ENCODE measurements at places on chromosomes 3 and 15.

DNA sequence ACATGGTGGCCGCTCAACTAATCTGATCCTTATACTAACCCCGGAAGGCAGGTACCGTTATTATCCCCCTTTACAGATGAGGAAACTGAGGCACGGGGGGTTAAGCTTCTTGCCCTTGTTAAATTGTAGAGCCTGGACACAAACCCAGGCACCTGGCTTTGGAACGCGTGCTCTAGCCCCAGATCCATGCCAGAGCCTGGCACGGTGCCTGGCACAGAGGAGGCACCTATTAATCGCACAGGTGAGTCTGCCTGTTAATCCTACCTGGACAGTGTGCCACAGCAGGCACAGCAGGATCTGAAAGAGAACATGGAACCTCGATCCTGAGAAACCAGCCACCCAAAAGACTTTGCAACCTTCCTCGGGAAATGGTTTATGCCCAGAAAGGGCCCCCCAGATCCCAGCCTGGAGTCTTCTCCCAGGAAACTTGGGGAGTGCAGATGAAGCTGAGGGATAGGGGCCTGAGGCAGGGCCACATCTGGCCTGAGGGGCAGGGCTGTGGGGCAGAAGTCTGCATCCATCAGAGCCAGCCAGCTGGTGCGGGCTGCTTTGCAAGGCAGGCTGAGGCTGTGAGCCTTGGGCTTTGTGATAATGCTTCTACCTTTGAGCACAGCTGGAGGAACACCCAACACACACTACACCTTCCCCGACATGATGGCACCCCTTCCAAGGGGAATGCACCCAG lies 55.3 kb upstream of the SLC6A1 start:
- DNase-seq = no peak

DNA sequence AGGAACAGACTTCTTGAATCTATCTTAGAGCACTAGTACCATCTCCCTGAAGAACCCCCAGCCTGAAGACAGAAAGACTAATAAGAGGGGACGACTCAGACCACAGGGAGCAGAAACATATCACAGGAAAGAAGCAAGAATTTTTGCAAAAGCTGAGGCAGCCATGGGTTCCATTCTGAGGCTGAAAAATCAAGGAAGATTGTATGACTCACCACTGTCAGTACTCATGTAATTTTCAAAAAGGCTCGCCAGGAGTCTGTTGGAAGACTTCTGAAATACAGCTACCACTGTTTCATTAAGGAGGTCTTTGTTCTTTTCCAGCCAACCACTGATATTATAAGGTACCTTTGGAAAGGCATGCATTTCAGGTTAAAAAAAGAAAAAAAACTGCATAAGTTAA lies 47.5 kb downstream of the MYH15 start:
- DNase-seq = no peak

DNA sequence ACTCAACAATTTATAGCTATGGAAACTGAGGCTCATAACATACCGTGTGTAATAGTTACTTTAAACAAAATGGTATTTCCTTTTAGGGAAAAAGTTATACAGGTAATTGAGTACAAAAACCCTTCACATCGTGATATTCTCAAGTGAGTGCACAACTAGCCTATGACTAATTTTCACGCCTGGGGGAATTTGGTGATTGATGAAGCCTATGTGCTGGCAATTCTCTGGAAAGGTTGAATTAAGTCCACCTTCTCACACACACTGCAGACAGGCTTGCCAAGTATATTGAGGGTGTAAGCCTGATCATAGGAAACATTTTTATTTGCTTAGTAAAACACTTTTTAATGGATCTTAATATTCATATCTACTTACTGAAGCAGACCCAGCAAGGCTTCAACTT lies 41.3 kb upstream of the ROBO2 start:
- no peak for DNase-seq

GRCh38 chr3:58953288-58953687 lies 96.5 kb downstream of the CFAP20DC start:
- no peak for DNase-seq

- DNase-seq = no peak
Observed at GRCh38 chr15:63971904-63972303, 74.4 kb downstream of the DAPK2 start.

DNA sequence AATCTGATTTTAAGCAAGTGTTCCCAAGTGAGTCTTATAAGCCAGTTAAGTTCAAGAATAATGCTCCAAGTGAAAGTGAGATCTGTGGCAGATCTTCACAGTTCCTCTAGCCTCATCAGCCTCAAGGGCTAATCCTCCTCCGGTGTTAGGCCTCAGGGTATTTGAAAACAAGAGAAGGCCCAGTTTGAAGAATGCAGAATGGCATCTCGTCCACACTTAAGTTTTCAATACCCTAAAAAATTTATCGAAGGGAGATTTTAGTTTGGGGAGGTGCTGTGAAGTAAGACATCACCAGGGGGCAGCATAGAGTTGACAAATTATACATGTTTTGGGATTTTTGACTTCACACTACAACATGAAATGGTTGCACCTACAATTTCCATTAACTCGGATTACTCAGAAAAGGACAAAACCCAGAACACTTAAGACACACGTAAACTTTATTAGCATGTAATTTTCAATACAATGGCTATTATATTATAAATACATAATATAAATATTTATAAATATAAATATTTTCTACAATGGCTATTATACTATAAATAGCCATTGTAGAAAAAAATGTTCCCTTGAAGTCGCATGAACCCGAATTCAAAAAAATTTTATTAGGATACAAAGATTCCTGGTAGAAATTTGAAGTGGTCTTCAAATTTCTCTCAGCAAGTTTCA lies 2.3 kb upstream of the TMEM266 start:
- DNase-seq = peak; percentile 49

DNA sequence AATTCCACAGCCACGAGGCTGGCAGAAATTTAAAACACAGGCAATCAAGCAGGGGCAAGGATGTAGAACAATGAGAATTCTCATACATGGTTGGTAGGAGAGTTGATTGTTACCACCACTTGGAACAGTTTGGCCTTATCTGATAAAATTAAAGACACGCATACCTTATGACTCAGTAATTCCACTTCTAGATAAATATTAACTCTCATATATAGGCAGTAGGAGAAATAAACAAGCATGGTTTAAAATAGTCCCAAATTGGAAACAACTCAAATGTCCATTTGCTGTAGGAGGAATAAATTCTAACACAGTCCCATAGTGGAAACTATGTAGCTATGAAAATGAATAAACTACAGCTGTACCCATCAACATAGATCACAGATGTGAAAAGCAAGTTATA lies 42.3 kb upstream of the USP3 start:
- no peak for DNase-seq

DNA sequence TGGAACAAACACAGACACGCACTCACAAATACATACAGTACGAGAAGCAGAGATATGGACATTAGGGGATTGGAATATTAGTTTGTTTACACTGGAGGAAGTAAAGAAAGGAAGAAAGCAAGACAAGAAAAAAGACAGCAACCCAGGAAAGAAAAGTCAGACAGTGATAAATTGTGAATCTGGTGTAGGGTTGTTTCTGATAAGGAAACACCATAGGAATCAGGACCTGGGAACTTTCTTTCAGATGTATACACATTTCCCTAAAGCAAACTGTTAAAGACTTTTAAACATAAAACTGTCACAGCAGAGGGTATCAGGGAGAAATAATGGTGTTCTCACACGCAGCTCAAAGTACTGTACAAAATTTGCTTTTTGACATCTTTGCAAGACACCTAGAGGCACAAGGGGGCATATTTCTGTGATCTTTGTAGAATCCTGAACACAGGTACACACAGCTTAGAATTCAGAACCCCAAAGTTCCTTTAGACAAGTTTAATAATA lies 153.7 kb downstream of the TUSC7 start:
- DNase-seq = no peak

Measured in HL-60 (cell line).